GDM1 (cell line): ENCODE measurements at places on chromosomes 16 and 17.

DNA sequence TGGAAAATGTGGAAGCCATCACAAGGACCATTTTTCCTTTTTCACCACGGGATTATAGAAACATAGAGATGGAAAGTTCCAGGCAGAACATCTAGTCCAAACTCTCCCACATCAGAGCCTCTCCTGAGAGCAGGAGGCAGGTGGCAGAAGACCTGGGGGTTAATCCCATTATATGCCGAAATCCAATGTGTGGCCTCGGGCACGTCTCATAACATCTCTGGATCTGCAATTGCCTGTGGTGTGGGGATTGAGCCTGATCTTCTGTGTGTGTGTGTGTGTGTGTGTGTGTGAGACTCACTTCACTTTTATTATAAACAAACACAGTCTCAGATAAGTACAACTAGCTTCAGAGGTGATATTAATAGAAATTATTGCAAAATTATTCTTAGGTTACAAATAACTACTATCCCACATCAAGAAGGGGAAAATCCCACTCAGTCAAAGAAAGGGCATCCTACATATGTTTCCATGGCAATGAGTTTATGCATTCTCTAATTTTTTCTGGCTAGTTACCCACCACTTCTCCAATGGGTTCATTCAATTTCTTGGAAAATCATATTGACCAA is 199.1 kb downstream of the FOXL1 start:
- no peak for DNase-seq

DNA sequence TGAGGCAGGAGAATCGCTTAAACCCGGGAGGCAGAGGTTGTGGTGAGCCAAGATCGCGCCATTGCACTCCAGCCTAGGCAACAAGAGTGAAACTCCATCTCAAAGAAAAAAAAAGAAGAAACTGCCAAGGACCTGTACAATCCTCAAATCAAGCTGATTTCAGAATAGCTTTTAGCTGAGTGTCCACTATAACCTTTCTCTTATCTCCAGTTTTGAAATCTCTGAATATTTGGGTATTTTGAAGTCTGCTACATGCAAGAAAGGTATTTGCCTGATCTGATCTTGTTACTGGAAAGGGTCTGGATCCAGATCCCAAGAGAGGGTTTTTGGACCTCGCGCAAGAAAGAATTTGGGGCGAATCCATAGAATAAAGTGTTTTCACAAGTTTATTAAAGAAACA is 19.1 kb upstream of the ARL2BP start:
- DNase-seq: no peak

- no peak for DNase-seq
These were observed 669 bp upstream of the DCTPP1 start for GRCh38 chr16:30430428-30430970.

GRCh38 chr17:726271-726919 is 6.0 kb upstream of the TLCD3A start:
- no peak for DNase-seq

GRCh38 chr16:84785843-84786581 is 33.8 kb upstream of the CRISPLD2 start:
- no peak for DNase-seq

DNA sequence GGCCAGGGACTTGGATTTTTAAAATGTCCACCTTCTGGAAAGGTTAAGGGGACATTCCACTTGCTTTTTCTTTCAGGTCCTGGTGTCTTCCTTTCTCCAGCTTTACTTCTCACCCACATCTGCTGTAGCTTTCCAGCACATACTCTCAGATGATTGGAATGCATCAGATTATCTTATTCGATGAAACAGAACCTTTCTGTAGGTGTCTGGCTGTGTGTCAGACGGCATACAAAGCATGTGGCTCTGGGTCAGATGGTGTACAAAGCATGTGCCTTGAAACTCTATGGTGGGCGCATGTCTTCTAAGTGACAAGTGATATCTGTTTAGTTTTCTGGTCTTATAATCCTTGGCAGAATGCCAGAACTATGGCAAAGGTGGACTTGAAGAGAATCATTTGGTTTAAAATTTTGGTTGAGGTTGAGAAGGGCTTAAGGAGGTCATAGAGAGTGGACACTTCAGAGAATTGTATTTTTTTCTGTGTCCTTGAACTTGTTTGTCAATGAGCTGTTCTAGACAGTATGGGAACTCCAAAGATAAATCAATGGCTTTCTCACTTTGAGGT is 125.3 kb downstream of the FTO start:
- DNase-seq: no peak

GRCh38 chr17:73956595-73957465 is 246.6 kb upstream of the RPL38 start:
- no peak for DNase-seq

DNA sequence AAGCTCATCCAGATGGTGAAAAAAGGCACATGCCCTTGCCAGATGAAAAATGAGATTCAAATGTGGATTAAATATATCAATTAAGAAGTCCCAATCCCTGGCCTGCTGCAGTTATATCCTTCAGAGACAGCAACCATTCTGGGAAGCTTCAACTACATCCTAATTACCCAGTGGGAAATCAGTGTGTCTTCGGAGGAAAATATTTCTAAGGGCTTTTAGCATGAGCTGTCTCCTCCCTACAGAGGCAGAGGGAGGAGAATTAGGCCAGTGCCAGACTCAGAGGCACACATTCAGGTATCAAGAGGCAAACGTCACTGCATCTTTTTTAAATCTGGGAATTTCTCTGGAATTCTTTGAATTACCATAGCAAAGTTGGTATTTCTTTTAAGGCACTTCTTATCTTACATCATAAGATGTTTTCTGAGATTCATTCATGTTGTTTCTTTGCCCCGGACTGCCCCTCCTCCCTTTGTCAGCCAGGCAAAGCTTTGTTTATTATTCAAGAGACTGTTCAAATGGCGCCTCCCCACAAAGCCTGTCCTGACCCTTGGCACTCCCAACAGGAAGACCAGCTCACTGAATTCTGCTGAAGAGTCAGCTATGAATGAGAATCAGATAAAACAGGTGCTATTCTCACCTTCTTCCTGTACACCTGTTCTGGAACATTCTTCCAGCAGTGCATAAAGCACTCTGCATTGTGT is 38.3 kb upstream of the SMPD3 start:
- no peak for DNase-seq

DNA sequence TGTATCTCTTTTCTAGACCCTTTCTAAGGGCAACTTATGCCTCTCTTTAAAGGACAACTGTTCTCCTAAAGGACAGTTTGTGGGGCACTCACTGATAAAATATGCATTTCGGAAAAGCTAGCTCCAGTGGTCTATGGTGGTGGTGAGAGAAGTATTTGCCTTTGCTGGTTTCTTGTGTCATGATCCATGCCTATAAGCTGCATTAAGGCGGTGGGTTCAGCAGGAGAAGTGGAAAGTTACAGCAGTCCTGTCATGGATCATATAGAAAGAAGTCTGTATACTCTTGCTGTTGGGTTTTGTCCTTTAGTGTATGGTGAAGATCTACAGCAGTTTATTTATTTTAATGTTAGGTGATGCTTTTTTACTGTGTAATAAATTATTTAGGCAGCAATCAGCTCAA is 563.9 kb upstream of the PSMD7 start:
- DNase-seq: no peak

DNA sequence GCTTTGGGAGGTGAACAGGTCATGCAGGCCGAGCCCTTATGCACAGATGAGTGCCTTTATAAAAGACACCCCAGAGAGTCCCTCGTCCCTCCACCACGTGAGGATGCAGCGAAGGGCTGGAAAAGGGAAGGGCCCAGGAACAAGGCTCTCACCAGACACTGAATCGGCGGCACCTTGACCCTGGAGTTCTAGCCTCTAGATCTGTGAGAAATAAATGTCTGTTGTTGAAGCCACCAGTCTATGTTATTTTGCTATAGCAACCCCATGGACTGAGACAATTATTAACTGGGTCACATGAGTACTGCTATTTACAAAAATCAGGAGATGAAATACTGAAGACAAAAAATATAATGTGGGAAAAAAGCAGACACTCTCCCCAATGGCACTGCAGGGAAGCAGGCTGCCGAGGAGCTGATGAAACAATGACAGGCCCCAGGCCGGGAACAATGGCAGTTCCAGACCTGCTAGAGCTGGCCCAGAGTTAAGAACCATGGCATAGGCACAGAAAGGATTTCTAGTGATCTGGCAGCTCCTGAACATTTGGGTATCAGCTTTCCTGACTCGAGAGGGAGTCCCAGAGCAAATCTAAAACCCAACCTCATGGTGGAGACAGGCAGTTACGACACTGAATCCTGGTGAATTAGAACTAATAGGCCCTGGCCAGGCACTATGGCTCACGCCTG is 17.8 kb upstream of the GGA2 start:
- DNase-seq: no peak

- DNase-seq: no peak
These were observed 32.9 kb downstream of the SMYD4 start for GRCh38 chr17:1796800-1797199.

GRCh38 chr16:89330177-89330856 is 112.8 kb downstream of the ZNF778 start:
- no peak for DNase-seq

GRCh38 chr17:79670537-79671084 is 59.8 kb upstream of the RBFOX3 start:
- no peak for DNase-seq

GRCh38 chr16:56987692-56988091 is 1.7 kb upstream of the NLRC5 start:
- DNase-seq: no peak

DNA sequence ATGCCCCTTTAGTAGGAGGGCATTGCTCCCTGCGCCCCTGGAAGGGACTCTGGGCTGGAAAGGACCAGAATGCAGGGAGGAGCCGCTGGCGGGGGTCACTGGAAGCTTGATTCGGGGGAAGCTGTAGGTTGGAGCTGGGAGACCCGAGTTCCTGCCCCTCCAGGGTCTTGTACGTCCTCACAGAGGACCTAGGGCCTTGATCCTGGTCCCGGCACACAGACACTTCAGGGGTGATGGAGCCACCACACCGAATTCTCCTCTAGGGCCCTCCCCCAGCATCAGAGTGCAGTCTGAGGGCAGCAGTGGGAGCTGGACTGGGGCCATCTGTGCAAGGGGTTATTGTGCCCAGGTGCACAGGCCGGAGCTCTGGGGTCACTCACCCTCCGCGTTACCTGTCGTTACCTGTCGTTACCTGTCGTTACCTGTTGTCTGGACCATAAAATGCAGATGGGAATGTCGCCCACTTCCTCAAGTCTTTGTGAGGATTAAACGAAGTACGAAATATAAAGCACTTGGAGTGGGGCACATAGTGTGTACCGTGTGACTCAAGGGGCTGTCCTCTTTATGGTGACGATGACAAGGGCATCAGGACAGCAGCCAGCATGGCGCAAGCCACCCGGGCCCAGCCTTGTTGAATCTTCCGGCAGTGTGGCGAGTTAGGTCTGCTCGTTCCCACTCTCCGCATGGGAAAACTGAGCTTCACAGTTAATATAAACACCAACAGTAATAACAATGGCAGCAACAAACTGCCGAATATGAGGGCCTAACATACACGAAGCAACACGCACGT is 48.6 kb downstream of the CMIP start:
- no peak for DNase-seq

DNA sequence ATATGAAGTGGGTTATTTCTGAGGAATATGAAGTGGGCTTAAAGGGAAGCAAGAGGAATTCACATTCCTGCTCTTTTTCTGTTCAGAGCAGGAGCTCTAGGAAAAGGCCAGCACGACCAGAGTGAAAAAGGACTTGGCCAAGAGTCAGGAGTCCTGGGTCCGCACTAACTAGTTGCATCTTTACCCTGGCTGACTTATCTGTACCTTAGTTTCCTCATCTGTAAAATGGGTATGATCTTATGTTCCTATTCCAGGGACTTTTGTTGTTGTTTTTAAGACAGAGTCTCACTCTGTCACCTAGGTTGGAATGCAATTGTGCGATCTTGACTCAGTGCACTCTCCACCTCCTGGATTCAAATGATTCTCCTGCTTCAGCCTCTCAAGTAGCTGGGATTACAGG is 52.5 kb downstream of the CNGB1 start:
- no peak for DNase-seq

DNA sequence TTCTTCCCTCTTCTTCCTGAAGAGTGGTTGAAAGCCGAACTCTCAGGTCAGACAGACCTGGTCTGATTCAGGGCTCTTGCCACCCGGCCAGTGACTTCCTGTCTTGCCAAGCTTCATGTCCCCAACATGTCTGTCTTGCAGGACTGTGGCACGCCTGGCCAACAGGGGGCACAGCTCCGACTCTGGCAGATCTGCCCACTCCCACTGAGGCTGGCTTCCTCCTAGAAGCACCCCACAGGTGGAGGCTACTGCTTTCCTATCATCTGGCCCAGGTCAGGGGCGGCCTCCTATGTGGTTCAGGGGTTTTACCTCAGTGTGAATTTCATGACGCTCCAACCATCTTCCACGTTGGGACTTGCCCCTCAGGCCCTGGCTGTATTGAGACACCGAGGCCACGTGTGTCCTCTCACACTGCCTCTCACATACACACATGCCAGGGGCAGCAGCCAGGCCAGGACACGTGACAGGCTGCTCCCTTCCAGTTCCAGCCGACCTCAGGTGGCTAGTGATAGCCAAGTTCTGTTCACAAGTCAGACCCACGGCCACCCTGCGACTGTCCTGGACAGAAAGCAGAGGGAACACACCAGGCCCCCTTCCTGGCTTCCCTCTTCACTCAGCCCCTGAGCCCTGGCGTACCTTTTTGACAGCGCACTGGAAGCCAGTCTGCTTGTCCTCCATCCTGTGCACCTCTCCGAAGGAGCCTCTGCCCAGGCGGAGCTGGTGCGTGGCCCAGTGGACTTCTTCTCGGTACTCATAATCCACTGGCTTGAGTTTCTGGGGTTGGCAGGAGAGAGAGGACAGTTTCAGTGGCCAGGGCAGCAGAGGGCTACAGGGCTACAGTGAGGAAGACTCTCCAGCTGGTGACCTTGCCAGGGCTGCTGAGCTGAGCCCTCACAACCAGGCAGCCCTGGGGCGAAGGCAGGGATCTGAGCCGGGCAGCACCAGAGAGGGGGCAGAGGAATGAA is 22.6 kb upstream of the SPATA32 start:
- DNase-seq: no peak

GRCh38 chr16:68786685-68787418 is 49.8 kb downstream of the CDH1 start:
- no peak for DNase-seq

- no peak for DNase-seq
These were observed 1.1 kb upstream of the GIT1 start for GRCh38 chr17:29590411-29591145.

DNA sequence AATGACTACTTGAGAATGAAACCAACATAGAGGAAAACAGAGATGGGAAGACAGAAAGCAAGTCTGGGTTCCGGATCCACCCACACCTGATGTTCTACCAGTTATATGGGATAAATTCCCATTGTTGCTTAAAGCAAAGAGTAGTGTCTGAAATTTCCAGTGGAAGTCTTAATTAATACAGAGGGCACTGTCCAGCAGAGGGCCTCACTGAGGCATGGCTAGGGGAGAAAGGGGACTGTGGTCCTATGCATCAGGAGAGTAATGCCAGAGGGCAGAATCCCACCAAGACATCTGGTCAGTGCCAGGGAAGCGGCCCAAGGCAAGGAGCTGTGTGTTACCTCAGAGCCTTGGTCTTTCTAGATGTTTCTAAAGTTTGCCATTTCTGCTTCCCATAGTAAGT is 7.5 kb upstream of the UMOD start:
- no peak for DNase-seq

DNA sequence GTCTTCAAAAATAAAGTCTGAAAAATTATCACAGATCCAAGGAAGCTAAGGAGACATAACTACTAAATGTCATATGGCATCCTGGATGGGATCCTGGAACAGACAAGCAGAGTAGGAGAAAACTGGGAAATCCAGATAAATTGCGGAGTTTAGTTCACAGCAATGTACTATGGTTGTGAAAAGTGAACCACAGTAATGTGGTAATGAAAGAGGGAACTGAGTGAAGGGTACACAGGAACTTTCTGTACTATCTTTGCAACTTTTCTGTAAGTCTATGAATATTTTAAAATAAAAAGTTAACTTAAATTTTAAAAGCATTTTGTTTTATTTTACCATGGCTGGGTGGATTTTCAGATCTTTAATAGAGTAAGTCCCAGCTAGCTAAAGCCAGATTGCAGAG is 16.3 kb downstream of the SLFN12L start:
- DNase-seq: no peak
